ENCODE measurements at places on chromosomes 7 and 10.

DNA sequence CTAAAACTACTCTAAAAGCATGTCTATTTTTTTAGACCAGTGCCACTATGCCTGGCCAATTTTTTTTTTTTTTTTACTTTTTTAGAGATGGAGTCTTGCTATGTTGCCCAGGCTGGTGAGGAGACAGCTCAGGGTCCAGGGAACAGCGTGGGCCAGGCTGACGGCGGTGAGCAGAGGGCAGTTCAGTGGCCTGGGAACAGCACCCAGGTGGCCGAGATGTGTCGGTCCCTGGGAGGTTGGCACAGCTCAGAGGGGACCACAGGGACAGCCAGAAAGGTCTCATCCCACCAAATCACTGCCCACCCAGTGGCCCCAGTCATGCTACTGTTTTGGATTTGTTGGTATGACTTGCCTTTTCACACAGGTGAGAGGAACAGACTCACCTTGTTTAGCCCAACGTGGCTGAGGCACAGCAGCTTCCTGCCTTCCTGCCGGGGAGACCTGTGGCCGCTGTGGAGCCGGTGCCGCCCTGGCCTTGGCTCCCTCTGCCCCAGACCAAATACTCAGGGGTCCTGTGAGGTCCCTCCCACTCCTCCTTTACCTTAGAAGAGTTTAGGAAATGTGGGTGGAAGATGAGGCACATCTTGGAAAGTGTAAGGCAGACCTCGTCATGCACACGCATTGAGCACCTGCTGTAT lies 109.6 kb downstream of the PTPRE start:
- DNase-seq = no peak

- no peak for DNase-seq
These were observed 49.7 kb downstream of the NRAP start for GRCh38 chr10:113613977-113614690.

DNA sequence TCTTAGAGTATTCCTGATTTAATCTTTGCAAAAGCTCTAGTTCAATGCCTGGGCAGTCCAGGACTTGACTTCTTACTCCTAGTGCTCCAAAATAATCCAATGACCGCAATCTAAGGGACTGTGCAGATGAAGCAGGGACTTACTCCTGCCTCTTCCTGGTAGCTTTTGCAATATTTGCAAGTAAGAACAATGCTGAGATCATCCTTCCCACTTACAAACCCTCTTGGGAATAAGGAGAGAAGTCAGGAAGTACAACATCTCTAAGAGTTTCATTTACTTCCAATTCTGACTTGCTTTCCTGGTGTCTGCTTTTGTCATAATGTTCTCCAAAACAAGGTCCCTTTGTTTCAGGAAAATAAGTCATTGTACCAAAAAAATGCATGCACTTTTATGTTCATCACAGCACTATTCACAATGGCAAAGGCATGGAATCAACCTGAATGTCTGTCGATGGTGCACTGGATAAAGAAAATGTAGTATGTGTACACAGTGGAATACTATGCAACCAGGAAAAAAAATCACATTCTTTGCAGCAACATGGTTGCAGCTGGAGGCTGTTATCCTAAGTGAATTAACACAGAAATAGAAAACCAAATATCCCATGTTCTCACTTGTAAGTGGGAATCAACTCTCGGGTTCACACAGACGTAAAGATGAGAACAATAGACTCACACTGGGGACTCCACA lies 7.1 kb upstream of the KCNMA1 start:
- no peak for DNase-seq

- DNase-seq = no peak
These were observed 12.1 kb upstream of the TRPV6 start for GRCh38 chr7:142897691-142898090.

DNA sequence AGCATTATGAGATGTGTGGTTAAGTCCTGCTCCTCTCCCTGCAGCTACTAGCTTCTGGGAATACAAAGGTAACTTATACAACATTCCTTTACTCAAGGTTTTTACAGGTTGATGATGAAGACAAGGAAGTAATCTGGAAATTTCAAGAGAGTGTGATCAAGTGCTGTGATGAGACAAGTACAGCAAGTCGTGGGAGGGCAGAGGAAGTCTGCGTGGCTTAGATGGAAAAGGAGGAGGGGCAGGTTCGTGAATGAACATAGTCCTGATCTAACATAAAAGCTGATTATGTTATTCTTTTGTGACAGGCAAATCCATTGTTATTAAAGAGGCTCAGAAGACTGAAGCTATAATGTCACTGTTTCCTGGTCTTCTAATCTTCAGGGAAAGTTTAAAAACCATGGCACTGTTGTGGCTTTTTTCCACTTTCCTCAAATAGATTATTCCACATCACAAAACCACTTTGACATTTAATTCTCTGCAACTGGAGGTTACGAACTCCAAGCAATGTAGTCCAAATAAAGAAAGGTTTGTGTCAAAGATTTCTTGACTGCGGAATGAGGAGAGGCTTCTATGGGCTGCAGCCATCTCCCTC lies 84.1 kb downstream of the CPXM2 start:
- DNase-seq = no peak

- DNase-seq = no peak
These were observed 18.3 kb upstream of the PODXL start for GRCh38 chr7:131574741-131575140.

DNA sequence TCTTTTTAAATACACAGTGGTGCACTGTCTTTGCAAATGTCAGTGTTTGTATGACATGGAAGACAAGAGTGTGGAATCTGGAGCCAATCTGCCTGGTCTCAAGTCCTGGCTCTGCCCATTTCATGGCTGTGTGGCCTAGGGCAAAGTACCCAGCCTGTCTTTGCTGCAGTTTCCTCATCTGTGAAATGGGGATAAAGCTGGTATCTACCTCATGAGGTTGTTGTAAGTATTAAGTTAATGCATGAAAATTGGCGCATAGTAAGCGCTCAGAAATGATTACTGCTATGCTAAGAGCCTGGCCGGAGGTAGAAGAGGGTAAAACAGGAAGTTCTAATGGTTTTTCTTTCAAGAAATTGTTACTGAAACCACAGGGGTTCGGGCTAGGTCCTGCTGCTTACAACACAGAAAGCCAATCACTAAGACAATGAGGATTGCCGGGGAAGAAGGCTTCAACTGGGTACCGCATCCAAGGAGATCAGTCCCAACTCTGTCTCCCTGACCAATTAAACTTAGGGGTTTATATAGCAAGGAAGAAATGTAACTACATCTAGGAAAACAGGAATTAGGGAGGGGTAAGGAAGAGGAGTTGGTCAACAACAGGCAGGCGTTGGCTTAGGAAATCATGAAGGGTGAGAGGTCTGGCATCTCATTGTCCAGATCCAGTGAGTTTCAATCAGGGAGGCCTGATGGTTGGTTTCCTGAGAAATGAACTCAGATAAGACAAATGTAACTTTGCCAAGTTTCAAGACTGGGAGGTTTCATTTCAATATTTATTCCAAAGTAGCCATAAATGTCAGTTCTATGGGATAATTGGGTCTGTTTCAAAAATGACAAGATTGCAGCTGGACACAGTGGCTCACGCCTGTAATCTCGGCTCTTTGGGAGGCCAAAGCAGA lies 57.0 kb downstream of the CHST3 start:
- no peak for DNase-seq

- no peak for DNase-seq
These were observed 40.9 kb downstream of the NUDCD3 start for GRCh38 chr7:44449584-44449928.

- DNase-seq = no peak
These were observed 72.5 kb downstream of the GOLGA7B start for GRCh38 chr10:97922022-97922758.

DNA sequence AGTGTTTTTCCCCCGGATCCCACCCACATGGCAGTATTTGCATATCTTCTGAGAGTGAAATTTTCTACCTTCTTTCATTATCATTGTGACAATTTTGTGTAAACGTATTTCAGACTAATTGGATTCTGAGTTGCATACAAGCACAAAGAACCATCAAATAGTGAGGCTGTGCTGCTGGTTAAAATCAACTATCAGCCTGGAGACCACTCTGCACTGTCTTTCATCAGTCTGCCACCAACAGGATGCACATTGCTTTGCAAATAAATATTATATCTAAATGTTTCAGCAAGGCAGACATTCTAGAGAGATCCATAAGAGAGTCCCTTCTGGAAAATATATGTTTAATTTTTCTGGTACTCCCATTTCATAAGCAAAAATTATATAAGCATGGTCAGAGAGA lies 851.8 kb downstream of the XPNPEP1 start:
- no peak for DNase-seq

GRCh38 chr10:57026307-57026706 lies 665.2 kb upstream of the ZWINT start:
- DNase-seq = no peak

- no peak for DNase-seq
These were observed 493.4 kb downstream of the SEMA3D start for GRCh38 chr7:84693483-84693882.

DNA sequence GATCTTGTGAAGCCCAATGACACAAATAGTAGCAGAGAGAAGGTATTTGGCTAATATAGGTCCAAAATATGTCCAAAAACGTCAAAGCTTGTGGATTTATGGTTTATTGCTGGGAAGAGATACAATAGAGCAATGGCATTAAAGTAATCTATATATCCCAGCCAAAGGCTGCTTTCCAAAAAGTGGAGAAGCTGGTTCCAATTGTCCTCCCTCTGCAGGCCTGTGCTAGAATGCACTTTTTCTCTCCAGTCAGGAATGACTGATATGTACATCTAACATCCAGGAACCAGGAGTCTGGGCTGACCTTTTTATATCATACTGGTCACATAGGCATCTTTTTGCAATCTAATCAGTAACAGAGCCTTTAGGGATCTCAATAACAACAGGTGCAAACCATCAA lies 167.1 kb upstream of the FAM3C start:
- no peak for DNase-seq

DNA sequence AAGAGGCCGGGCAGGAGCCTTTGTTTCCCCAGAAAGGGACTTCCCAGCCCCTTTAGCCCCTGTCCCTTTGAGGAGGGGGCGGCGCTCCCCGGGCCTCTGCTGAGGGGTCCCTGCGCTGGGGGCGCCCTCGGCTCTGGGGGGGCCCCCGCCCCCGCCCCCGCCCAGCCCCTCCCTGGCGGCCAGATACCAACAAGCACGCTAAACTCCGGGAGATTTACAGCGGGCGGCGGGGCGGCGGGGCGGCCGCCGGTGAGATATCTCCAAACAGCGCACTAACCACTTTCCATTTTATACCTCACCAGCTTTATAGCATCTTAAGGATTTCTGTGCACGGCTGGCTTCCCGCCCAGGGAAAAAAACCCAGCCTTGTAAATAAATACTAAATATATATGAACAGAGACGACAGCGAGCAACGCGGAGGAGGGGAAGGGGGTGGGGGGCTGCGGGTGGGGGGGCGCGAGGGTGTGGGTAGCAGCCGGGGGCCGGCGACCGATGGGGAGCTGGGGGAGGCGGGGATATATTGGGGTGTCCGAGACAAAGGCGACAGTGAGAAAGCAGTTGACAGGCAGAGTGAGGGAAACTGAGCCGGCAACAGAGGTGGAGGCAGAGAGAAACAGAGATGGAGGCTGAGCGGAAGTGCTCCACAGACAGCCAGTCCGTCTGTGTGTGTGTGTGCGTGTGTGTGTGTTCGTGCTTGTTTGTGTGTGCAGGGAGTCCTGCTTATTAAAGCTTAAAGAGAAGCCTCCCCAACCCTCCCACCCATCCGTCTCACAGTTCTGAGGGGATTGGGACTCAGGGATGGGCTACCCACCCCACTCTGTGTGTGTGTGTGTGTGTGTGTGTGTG lies 85.8 kb downstream of the HIF1AN start:
- peak; percentile 28 for DNase-seq

GRCh38 chr10:47164126-47164799 lies 135.7 kb upstream of the GDF10 start:
- no peak for DNase-seq

Measured in CD4-positive, alpha-beta T cell treated with Interleukin-4 for 4 hours (primary cell).